COR-L47 (cell line): ENCODE measurements at places on chromosomes 16 and 17.

- DNase-seq: no peak
Observed at GRCh38 chr17:65370669-65371131, 190.7 kb downstream of the AXIN2 start.

GRCh38 chr16:10343124-10343760 lies 42.6 kb upstream of the ATF7IP2 start:
- DNase-seq: no peak

DNA sequence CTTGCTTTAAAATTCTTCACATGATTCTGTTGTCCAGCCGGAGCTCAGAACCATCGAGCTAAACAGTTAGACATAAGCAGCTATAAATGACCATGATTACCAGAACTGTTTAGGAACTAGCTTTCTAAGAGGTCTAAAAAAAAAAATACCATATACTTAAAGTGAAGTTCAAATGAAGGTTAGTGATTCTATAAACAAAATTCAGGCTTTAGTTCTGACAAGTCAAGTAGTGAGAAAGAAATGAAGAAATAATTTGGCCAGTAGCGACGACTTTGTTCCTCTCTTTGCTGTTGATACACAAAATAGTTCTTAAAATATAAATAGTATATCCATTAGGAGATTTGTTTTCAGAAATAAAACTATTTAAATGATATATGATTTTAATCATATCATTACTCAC lies 27.7 kb downstream of the ABCA8 start:
- no peak for DNase-seq

- DNase-seq: no peak
Observed at GRCh38 chr16:22648941-22649340, 138.2 kb downstream of the NPIPB5 start.

- DNase-seq: no peak
Observed at GRCh38 chr17:5922476-5922875, 147.7 kb upstream of the WSCD1 start.

DNA sequence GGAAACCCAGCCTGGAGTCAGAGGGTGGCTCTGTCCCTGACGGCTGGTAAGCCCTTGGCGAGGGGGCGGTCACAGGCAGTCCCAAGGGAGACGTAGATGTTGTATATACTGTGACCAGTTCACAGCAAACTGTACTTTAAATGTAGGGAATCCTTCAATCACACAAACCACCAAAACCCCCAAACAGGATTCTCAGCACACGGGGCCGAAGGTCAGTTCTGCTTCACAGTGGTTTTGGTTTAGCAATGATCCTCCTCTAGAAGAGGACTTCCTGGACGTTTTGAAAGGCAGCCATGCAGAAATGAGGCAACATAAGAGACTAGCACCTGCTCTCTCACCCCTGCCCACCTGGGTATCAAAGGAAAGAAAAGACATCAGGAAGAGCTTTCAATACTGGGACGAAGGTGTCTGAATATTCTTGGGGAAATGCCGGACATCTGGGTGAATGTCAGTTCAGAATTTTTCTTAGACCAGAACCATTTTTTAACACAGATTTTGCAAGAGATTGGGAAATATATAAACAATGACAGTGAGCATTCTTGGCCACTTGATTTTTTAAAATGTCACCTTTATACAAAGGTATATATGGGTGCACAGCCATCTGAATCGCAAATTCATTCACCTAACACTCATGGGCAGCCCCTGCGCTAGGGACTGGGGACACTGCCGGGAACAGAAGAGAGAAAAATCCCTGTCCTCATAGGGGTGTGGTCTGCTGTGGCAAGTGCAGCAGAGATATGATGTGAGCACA lies 74.2 kb downstream of the CRISPLD2 start:
- no peak for DNase-seq

DNA sequence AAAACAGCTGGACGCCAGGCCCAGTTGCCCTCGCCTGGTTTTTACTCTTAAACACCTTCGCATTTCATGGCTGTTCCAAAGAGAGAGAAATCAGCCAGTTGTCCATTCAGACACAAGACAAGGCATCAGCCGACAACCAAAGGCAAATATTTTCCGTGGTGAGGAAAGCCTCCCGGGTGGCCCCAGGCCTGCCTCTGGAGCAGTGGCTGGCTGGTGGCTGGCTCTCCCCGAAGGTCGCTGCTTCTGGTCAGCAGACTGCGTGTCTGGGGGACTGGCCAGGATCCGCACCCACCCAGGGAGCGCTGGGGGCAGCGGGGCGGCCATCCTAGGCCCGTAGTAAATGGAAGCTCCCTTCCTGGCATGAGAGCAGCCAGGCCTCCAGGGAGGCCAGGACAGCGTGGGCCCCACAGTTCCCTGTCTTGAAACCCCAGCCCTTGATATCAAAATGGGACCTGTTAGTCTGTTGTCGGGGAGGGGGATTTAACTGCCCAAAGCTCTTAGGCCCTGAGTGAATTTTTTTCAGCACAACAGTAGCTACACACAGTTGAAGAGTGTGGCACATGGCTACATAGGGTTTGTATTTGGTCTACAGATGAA lies 57.7 kb downstream of the SREBF1 start:
- no peak for DNase-seq

GRCh38 chr17:39018267-39019134 lies 51.3 kb upstream of the FBXO47 start:
- no peak for DNase-seq

- DNase-seq: no peak
Observed at GRCh38 chr16:62249069-62249468, 212.8 kb upstream of the CDH8 start.

GRCh38 chr16:4212211-4212933 lies 29.5 kb downstream of the SRL start:
- DNase-seq: no peak

- DNase-seq: peak; percentile 70
Observed at GRCh38 chr17:50681263-50682200, 26.2 kb downstream of the ANKRD40 start.

DNA sequence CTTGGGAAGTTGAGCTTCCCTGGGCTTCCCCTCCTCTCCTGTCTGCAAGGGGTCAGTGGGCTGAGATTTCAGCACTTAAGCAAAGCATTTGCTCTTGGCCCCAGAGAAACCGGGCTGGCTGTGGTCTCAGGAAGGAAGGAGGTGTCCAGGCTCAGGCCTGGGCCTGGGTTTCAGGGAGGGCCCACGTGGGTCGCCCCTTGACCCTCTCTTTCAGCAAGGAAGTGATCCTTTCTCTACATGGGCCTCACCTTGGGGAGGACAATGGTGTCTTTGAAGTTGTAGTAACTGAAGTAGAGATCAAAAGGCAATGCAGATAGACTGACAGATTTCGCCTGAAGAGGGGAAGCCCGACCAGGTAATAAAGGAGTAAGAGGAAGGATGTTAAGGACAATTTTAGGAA lies 2.7 kb downstream of the NOD2 start:
- DNase-seq: no peak

- DNase-seq: no peak
Observed at GRCh38 chr17:17889922-17890321, 53.1 kb upstream of the SREBF1 start.

DNA sequence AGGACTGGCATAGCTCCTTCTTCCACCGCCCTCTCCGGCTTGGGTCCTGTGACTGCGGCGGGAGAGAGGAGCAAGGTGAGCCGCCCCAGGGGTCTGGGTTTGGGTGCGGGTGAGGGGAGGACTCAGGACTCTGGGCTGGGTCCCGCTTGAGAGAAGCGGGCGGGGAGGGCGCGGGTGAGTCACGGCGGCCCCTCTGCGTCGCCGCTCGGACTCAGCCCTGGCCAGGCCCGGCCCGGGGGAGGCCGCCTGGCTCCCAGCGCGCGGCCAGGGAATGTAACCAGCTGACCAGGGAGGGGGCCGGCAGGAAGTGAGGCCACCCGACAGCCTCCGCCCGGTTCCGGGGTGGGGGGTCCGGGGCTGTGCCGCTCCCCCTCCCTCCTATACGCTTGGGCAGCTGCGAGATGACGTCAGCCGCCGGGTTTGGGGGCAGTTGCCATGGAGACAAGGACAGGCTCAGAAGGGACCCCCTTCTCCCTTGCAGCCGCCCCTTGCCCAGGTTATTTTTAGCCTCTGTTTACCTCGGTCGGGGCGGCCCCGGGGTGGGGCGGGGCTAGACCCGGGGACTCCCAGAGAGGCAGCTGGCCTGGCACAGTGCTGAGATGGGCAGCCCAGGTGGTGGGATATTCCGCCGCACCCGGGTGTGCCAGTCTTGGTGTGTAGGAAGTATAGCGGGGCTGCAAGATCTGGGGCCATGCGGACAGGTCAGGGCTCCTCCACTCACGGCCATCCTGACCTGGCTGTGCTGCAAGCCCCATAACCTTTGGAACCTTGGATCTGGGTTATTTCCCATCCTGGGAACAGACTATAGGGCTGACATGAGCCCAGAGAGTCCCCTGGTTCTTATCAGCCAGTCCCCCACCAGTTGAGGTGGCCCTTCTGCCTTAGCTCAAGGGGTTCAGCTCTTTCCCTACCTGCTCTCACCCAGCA lies 1.6 kb downstream of the RIPOR1 start:
- peak; percentile 62 for DNase-seq

- DNase-seq: no peak
Observed at GRCh38 chr16:27689711-27690110, 139.8 kb downstream of the KATNIP start.

GRCh38 chr16:3190949-3191353 lies 2.9 kb downstream of the OR1F1 start:
- DNase-seq: no peak

DNA sequence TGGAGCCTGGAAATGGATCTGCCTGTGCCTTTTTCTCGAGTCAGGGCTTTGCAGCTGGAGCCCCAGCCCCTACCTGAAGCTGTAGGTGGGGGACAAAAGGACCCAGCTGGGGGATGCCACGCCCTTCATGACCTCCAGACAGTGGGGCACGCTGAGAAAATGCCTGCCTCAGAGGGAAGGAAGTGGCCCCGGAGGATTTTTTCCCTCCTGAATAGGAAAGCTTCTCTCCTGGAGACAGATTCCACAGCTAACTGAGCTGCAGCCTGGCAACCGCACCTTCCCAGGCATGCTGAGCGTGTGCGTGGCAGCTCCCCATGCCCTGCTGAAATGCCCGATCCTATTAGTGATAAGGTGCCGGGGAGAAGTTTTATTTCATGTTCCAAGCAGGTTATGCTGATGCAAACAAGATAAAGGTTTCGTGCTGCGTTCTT lies 58.0 kb downstream of the AIPL1 start:
- no peak for DNase-seq

- no peak for DNase-seq
Observed at GRCh38 chr17:44926821-44927525, 11.7 kb upstream of the GFAP start.

DNA sequence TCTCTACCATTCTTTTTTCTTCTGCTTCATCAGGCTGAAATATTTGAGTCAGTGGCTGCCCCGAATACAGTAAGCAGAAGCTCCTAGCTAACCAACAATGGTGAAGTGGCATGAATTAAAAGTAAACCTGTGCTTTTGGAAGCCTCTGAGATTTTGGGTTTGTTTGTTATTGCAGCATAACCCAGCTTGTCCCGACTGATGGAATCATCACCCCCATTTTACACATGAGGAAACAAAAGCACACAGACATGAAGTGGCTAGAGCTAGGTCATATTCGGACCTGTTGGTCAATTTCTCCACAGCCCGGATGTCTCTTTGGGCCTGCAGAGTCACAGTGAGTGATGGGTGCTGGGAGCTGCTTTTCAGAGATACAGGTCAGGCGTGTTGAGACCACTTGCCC lies 39.4 kb downstream of the IRX5 start:
- DNase-seq: no peak

DNA sequence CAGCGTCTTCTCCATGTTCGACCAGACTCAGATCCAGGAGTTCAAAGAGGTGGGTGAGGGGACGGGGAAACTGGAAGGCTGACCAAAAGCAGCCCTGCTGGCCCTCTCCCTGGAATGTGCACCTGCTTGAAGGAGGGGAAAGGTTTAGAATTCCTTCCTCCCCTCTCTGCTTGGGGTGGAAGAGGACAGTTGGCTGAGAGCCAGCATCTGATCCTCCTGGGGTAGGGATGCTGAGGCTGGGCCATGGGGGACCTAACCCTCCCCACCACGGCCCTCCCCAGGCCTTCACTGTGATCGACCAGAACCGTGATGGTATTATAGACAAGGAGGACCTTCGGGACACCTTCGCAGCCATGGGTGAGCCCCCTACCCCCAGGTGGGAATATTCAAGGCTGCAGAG lies 1.3 kb downstream of the MYL11 start:
- no peak for DNase-seq

GRCh38 chr16:80718480-80719220 lies 85.7 kb downstream of the CDYL2 start:
- no peak for DNase-seq

GRCh38 chr17:54974759-54975158 lies 6.2 kb downstream of the STXBP4 start:
- DNase-seq: no peak

GRCh38 chr17:83103200-83103942 lies 24.0 kb downstream of the METRNL start:
- DNase-seq: peak; percentile 36

DNA sequence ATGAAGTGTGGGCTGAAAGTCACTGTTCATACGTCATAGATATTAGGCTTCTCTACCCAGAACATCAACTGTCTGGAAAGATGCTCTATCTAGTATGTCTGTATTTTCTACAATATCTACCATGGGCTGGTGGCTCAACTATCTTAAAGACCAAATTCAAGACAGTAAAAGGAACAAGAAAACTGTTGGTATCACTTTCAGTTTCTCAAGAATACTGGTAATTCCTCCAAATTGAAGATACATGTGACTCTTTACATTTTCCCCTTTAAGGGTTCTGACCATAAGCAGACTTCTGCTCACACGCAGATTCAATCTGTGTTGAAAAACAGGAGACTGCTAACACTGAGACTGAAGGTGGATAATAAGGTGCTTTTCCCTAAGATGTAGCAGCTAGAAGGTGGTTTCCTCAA lies 24.2 kb downstream of the XPO6 start:
- DNase-seq: no peak

GRCh38 chr17:17227608-17228520 lies 9.1 kb downstream of the FLCN start:
- no peak for DNase-seq

- DNase-seq: no peak
Observed at GRCh38 chr16:9014389-9014788, 50.7 kb upstream of the USP7 start.

DNA sequence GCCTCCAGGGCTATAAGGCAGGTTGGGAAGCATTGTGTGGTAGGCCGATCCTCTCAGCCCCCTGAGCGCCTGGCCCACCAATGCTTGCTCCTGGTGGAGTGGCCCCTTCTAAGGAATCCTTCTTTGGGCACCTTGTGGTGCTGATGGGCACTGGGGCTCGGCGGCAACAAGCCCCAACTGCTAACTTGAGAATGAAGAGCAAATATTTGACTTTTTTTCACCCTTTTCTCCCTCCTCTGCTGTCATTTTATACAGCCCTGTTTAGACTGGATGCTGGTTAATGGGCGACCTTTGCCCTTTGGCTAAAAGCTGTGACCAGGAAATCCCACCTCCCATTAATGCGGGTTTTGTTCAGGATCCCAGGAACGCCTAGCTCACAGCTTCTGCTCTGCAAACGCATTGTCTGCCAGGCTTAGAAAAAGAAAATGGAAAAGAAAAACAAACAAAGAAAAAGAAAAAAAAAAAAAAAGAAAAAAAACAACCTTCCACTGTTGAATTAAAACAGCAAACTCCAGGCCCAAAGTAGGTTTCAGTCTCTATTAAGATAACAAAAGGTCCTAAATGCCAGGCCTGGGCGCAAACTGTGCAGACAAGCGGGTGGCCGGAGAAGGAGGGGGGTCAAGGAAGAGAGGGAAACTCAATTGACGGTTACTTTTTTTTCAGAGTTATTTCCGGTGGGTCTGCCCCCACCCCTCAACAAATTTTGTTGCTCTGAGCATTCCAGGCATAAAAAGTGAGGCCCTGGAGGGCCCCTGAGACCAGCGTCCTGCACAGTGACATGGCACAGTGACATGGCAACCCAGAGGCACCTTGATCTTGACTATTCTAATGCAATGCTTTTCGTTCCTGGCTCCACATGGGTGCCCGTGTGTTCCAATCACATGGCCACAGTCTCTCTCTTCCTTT lies 301.4 kb downstream of the MAF start:
- no peak for DNase-seq

GRCh38 chr17:35087731-35088355 lies 24.3 kb upstream of the RFFL start:
- DNase-seq: no peak
